ENCODE measurements at places on chromosomes 12 and 14.
A peak's percentile ranks its signal among the peaks of the same experiment; 100 is the strongest.

GRCh38 chr12:76010732-76011458 lies 20.7 kb downstream of the PHLDA1 start:
- DNase-seq: no peak

- DNase-seq: no peak
Measured at GRCh38 chr14:94408546-94409095, 20.2 kb upstream of the SERPINA1 start.

DNA sequence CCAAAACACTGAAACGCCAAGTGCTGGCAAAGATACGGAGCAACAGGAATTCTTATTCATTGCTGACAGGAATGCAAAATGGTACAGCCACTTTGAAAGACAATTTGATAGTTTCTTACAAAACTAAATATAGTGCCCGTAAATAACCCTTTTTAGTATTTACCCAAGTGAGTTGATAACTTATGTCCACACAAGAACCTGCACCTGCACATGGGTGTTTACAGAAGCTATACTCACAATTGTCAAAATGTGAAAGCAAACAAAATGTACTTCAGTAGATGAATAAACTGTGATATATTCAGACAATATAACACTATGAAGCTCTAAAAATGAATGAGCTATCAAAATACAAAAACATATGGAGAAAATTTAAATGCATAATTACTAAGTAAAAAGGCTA lies 86.6 kb downstream of the ATXN7L3B start:
- no peak for DNase-seq

DNA sequence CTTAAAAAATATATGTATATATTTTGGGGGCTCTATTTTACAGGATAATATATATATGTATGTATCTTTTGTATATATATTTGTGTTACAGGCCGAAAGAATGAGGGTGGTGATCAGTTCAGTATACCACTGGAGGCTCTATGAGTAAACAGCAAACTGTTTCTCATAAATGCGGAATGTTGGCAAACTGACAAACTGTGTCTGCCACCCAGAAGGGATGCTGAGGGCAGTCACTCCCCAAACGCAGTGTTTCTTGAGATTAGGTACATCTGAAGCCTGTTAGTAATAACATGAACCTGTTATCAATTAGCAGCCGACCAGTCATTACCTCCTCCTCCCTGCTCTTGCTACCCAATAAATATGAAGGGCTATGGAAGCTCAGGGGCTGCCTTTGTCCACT lies 20.8 kb downstream of the TNFAIP2 start:
- no peak for DNase-seq

- DNase-seq: no peak
Measured at GRCh38 chr12:54993181-54993835, 8.7 kb upstream of the TESPA1 start.

DNA sequence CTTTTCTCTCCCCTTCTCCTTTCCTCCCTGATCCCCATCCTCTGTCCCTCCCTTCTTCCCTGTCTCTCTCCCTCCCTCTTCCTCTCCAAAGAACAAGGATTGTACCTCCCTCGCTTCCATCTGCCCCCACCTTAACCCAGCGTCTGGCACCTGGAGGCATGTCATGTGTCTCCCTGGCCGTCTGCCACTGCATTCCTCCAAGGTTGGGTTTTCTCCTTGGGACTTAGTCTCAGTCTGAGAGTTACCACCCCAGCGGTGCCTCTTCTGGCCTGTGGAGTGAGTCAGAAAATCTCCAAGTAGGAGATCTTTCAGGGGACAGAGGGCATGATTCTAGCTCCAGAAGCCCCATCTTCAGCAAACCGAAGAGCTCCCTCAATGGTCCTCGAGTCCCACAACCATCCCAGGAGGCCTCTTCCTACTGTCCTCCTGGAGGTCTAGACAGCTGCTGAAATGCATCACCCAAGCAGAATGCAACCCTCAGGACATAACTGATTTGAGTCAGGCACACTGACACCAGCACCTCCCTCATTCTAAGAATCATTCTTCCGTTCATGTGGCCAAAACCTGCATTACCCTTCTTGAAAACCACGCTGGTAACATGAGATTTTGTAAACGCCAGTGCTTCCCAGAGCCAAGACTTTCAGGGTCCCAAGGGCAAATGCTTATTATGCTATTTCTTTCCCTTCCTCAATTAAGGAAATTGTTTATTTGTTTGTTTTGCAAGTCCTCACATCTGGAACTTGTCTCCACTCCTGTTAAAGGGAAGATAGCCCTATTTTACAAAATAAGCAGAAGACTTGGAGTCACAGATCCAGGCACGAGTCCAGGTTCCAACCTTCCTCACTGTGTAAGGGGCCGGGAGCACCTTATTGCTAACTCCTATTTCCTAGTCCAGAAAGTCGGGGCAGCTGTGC lies 463.2 kb downstream of the BCL11B start:
- DNase-seq: no peak

GRCh38 chr12:124248941-124249825 lies 45.7 kb upstream of the RFLNA start:
- peak; percentile 74 for DNase-seq

DNA sequence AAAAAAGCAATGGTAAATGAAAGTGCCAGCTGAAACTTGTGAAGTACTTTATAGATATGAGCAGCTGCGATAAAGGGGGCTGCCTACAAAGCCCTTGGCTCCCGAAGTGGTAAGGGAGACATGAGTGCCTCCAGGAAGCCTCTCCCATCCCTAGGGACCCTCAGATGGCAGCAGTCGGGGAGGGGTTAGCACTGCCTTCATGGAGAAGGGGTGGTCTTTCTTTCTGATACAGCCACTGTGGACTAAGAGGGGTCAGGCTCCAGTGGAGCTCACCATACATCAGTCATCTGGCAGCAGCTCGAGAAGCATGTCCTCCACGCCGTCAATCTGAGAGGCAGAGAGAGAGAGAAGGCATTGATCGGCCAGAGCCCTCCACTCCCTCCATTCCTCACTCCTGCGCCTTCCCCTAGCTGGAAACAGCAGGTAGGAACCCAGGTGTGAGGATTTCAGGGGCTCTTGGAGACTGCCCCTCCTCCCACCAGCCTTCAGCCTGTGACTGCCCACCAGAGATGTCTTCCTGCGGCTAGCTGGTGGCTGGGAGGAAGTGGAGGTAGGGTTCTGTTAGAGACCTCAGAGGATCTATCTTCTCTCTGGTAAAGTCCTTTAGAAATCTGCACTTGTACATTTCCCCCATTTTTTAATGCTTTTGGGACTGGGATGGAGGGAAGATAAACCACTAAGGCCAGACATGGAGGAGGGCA lies 2.3 kb downstream of the TCL1A start:
- no peak for DNase-seq

DNA sequence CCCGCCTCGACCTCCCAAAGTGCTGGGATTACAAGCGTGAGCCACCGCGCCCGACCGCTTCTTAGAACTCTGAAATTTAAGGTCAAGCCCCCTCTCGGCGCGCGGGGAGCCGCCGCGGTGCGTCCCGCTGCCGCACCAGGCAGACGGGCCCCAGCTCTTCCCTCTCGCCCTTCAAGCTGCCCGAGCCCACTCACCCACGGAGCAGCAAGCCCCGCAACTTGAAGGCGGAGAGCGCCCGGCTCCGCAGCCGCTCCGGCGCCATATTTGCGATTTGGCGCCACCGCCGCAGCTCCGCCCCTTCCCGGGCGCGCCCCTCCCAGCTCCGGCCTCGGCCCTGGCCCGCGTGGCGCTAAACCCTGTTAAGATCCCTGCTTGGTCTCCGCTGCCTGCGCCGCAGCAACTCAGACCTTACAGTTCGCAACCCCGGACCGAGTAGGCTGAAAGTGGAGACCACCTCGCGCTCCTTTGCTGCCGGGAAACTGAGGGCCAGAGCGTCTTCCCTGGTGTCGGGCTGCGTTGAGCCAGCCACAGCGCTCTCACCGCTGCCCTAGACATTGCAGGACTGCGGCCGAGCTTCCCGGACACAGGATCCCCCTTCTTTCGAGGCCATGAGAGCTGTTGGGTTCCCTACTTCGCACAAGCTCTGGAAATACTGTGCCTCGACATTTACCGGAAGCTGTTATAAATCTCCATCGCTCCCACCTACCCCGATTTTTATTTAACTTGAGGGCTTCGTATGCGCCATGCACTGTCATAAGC lies at the start of gene POLE2:
TSS of gene POLE2 (minus strand) at position 273 of the 759 bp plus-strand sequence. CDS start at position 262, 11 bp downstream.
- DNase-seq: peak; percentile 86

- DNase-seq: no peak
Measured at GRCh38 chr12:127268213-127268612, 998.8 kb upstream of the TMEM132C start.

- DNase-seq: no peak
Measured at GRCh38 chr12:25365340-25365730, 114.6 kb upstream of the KRAS start.

DNA sequence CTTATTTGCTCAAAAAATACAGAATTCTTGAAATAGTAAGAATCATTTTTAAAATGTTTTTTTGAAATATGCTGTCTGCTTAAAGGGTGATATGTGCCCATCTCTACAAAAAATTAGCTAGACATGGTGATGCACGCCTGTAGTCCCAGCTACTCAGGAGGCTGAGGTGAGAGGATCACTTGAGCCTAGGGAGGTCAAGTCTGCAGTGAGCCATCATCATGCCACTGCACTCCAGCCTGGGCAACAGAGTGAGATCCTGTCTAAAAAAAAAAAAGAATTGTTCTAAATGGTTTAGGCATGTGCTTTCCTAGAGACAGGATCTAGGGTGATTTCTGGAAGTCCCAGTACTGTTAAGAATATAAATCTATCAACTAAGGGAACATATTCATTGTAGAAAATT lies 75.6 kb upstream of the HECTD1 start:
- DNase-seq: no peak

DNA sequence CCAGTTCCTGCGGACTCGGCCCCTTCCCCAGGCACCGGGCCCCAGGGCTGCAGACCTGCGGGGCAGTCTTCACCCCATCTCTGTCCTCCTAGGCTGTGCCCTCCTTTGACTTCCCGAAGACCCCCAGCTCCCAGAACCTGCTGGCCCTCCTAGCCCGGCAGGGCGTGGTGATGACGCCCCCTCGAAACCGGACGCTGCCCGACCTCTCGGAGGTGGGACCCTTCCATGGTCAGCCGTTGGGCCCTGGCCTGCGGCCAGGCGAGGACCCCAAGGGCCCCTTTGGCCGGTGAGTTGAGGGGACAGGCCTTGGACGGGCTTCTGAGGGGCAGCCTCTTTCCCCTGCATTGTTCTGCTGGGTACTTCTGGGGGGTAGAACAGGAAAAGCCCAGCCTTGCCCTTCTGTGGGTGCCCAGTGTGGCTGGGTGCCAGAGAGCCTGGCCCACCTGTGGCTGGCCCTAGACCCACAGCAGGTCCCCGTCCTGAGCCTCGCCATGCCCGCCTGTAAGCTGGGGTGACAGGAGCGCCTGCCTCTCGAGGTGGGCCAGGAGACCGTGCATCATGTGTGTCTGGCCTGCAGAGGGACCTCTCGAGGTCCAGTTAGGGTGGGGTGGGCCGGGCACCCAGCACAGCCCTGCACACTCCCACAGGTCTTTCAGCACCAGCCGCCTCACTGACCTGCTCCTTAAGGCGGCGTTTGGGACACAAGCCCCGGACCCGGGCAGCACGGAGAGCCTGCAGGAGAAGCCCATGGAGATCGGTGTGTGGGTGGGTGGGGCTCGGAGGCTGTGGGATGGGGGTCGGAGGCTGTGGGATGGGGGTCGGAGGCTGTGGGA lies 12.6 kb upstream of the PUS1 start:
- DNase-seq: no peak

- DNase-seq: no peak
Measured at GRCh38 chr14:87869619-87870583, 123.1 kb downstream of the GALC start.

DNA sequence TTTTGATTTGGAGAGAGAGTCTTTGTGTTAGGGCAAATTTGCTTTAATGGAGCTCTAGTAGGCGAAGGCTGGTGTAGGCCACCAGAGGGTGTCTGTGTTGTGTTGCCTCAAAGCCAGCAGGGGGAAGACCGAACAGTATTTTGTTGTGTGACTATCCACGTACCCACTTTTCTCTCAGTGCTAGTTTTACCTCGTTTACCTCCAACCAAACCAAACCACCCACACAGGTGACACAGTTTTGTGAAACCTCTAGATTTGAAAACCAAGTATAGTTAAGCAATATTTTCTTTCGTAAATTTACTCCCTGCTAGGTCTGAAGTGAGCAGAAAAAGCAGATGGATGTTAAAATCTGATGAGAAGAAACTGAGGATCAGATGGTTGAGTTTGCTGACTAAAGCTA lies 36.3 kb upstream of the NPFF start:
- peak; percentile 63 for DNase-seq

DNA sequence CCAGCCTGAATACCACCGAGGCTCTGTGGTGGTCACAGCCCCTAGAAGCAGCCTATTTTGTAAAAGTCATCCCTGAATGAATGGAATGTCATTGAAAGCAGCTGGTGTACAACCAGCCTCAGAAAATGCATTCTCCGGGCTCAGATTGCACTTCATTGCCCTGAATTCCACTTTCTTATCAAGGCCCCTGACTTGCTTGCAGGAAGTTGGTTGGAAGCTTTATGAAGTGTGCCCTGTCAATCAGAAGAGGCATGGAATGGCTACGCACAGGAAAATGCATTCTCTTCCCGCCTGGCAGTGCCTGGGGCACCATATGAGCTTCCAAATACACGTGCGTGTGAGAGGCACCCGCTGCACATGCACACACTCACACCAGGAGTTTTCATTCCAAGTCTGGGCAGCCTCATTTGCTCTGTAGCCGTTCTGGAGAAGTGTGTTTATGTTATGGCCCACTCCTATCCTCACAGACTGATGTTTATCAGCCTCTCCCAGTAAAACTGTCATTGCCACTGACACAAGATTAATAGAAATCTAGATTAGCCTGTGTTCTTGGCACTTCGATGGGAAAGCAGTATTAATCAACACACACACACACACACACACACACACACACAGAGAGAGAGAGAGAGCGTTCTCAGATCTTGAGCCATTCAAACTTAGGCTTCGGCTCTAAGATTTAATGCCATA lies 63.9 kb downstream of the NUAK1 start:
- DNase-seq: no peak

- no peak for DNase-seq
Measured at GRCh38 chr14:104707608-104708595, 16.1 kb upstream of the ADSS1 start.

DNA sequence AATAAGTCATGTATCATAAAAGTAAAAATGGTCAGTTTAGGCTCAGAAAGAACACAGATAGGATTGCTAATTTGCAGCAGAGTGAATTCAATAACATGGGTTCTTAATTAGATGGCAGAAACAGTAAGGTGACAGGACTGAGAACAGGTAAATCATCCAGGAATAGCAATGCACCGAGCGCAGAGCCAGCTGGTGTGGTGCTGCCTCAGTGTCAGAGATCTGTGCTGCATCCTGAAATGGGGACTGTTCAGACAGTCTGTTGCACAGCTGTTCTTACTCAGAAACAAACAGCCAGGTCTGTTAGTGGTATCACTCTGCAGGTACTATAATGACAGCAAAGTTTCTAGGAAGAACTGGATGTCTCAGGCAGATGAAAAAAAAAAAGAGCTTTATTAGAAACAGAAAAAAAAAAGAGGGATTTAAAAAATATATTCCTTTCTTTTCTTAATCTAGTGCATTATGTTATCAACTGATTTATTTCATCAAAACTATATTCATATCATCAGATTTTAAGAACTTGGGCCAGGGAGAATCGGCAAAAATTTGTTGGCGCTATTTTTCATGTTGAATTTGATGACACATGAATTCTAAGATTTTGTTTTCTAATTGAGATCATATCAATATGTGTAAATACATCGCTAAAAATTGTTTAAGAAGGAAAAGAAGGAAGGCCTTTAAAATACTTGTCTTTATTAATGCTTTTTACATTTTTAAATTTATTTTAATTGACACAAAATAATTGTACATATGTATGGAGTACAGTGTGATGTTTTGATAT lies 501.8 kb downstream of the PRKD1 start:
- DNase-seq: no peak

- DNase-seq: peak; percentile 99
Measured at GRCh38 chr12:57693659-57694458, at the start of gene OS9. Gene OS9, plus strand, starts transcription at chr12:57694132. Its CDS starts 30 bp downstream, at chr12:57694162.

- DNase-seq: no peak
Measured at GRCh38 chr14:35786856-35787255, 22.2 kb downstream of the RALGAPA1 start.
